ENCODE measurements at places on chromosomes 5 and 9.

DNA sequence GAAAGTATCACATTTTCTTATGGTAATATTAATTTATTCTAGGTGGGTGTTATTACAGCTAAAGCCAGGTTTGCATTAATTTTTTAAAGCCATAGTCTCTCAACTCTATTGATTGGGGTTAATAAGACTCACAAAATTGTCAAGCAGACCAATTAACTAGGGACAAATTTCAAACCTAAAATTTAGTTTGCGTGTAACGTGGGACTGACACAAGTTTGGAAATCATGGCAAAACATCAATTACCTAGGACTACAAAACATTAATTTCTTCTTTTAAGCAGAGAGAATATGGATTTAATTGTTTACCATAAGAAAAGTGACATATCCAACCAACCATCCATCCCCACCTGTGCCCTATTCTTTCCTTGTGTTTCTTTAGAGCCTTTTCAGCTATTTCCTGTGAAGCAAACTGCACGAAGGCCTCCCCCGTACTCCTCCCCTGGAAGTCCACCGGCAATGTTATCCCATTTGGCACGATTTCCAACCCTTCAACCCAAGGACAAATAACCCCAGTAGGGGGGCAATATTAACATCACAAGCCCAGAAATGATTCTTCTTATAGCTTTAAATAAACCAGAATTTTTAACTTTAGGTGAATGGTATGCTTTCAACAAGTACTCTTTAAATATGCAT is 4.4 kb downstream of the HNRNPH1 start:
- DNase-seq: peak; percentile 24

GRCh38 chr5:81165493-81166119 is 67.5 kb upstream of the CKMT2 start:
- DNase-seq: peak; percentile 64

DNA sequence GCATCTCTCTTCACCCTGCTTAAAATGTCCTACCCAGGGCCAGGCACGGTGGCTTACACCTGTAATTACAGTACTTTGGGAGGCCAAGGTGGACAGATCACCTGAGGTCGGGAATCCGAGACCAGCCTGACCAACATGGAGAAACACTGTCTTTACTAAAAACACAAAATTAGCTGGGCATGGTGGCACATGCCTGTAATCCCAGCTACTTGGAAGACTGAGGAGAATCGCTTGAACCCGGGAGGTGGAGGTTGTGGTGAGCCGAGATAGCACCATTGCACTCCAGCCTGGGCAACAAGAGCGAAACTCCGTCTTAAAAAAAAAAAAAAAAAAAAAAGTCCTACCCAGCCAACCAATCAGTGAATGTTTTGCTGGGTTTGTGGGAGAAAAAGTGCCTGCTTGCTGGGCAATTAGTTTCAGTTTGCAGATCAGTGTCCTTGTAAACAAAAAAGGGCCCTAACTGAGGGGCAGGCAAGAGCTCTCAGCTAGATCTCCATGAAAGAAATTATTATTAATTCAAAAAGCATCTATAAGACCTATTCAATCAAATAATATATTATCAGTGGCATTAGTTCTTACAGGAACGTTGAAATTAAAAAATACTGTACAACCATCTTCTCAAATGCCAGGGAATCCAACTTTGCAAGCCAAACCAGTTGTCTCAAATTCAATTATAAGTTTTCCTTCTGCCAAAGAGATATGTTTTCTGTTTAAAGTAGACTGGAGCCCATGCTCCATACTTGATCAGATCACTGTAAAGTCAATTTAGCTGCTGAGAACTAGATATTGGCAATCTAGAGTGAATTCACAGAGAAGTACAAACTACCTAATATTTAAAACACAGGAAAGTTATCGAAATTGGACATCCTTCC is 3.9 kb downstream of the MEGF9 start:
- no peak for DNase-seq

- no peak for DNase-seq
These were observed 15.9 kb downstream of the PTAR1 start for GRCh38 chr9:69743930-69744329.

- no peak for DNase-seq
These were observed 35.1 kb downstream of the TDRD7 start for GRCh38 chr9:97447001-97447400.

Measured in NCI-H345 (cell line).